ENCODE measurements at places on chromosomes 7 and 10.

DNA sequence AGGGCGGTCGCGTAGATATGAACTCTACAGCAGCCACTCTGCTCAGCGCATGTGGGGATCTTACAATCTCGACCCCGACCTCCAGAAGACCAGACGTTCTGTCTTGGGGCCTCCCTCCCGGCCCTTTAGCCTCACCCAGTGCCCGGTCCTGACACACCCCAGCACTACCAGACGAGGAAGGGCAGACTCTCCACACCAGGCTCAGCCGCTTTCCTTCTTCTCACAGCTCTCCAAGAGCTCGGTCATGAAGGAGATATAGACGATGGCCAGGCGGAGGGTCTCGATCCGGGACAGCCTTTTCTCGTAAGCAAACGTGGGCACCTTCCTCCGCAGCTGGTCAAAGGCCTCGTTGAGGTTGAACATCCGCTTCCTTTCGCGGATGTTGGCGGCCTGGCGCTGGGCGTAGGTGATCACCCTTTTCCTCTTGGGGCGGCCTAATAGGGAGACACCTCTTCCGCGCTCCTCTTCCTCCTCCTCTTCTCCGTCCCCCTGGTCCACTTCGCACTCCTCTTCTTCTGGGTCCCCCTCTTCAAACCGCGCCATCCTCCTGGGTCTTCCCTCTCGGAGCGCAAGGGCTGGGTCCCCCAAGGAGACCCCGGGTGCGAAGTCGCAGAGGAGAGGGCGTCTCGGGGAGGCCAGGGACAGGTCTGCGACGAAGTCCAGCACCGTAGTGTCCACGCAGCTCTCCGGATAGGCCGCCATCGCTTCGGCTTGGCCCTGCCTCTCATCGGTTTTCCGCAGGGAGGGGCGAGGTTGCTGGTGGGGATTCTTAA is at the start of gene FERD3L:
Gene FERD3L, minus strand, starts transcription at position 761 of the 773 bp plus-strand sequence. Its CDS starts 59 bp downstream, at position 702.
- DNase-seq = no peak

GRCh38 chr7:142463401-142463850 is 205.6 kb upstream of the PRSS58 start:
- peak; percentile 50 for DNase-seq

DNA sequence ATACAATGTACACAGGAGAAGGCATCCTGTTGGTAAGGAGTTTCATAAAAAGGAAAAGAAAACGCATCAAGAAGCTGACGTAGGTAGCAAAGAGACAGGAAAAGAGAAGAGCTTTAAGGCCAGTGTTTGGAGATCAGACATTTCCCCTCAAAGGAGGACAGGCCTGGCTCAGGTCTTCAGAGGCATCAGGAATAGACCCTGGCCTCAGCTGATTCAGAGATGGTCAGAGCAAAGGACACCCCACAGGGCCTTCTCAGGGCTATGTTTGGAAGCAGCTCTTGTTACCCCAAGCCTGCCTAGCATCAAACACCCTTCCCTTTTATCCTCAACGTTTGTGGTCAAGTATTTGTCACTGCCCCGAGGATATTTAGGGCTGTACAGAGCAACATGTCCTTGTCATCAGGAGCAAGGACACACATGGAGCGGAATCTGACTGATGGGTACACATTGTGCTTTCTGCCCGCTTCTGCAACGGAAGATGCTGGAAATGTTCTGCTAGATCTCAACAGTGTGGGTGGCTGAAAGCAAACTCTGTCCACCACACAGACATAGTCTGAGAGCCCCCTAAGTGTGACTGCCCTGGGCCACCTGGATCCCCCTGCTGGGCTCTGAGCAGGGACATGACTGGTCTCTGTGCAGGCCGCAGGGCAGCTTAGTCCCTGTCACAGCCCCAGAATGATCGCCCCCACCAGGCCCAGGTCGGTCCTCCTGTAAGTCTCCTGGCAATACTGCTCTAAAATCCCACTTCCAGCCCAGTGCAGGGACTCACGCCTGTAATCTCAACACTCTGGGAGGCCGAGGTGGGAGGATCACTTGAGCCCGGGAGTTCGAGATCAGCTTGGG is 1.0 kb upstream of the ZDHHC4 start:
- no peak for DNase-seq

GRCh38 chr10:114914560-114914959 is 23.4 kb upstream of the TRUB1 start:
- no peak for DNase-seq

GRCh38 chr10:130265542-130265941 is 129.4 kb downstream of the GLRX3 start:
- no peak for DNase-seq

DNA sequence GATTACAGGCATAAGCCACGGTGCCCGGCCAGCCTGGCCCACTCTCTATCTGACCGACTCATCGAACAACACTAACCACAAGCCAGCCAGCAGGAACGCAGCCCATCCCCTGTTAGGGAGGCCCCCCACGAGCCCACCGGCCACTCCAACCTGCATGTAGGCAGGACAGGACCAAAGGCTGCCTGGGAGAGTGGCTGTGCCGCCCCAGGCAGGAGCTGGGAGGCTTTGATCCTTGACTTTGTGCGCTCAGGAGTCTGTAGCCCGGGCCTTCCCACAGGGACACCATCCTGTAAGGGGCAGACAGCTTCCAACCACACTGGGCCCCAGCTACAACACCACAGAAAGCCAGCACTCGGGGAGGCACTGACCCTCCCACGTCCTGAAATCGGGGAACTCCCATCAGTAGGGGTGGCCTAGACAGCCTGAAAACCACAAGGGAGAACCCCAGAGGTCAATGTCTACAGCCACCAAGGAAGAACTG is 29.4 kb downstream of the GRID1 start:
- no peak for DNase-seq

DNA sequence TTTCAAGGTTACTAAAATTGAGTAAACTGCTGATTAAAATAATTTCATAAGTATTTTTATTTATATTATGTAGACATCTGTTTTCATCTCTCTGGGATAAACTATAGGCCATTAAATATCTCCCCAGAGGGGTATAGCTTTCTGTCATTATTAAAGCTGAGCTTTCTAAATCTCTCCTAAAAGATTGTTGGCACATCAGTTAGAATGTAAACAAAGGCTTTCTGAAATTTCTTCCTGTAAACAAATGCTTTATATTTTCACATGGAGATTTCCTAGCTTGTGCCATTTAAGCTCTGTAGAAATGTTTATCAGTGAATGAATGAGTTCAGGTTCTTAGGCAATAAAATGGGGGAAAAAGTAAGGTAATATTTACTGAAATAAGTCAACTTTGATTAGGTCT is 35.7 kb downstream of the PPP1R9A start:
- DNase-seq = peak; percentile 3

DNA sequence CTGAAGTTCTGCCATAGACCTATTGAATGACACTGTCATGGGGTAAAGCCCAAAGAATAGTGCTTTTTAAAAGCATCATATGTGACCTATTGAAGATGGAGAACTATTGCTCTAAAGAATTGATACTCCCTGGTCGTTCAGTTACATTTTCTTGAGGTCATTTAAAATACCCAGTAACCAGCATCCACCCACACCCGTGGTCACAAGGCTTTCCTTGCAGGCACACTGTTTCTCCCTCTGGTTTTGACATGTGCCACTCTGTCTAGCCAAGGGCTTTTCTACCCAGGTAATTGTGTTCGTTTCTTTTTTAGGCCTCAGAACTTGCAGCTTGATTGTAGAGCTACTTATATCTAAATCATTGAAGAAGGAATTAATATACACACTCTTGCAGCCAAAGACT is 68.3 kb upstream of the LYZL2 start:
- DNase-seq = no peak

DNA sequence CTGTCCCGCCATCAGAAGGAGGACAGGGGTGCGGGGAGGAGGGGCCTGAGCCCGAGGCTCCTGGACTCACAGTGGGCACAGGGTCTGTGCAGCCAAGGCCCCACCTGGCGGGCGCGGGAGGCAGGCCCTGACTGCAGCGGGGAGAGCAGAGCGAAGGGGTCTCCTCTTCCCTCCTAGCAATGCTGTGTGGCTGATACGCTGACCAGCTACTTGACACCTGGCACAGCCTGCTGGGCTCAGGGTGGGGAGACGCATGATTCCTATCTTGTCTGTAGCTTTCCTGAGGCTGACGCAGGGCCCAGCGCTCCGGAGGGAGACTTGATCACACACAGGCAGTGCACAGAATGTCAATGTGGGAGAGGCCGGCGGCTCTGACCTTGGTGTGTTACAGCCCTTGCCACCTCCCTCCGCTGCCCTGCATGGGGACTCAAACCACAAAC is 174.9 kb downstream of the ELFN1 start:
- DNase-seq = no peak

- DNase-seq = peak; percentile 7
Observed at GRCh38 chr7:121212036-121212435, 116.8 kb upstream of the WNT16 start.

DNA sequence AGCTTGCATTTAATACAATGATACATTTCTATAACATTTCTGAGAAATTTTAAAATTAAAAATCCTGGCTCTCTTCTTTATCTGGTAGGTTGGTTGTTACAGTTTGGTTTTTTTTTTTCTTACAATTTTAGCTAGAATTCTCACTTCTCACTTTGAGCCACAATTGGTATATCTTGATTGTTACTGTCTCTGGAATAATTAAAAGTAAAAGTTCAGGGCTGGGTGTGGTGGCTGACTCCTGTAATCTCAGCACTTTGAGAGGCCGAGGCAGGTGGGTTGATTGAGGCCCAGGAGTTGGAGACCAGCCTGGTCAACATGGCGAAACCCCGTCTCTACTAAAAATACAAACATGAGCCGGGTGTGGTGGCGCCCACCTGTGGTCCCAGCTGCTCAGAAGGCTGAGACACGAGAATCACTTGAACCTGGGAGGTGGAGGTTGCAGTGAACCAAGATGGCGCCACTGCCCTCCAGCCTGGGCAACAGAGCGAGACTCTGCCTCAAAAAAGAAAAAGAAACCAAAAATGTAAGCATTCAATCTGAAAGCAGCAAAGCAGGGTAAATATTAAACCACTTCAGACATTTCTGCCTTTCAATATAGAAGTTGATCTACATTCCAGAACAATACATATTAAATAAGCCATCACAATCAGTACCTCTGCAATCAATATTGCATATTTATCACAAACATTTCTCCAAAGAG is 88.6 kb upstream of the PFKP start:
- DNase-seq = no peak

DNA sequence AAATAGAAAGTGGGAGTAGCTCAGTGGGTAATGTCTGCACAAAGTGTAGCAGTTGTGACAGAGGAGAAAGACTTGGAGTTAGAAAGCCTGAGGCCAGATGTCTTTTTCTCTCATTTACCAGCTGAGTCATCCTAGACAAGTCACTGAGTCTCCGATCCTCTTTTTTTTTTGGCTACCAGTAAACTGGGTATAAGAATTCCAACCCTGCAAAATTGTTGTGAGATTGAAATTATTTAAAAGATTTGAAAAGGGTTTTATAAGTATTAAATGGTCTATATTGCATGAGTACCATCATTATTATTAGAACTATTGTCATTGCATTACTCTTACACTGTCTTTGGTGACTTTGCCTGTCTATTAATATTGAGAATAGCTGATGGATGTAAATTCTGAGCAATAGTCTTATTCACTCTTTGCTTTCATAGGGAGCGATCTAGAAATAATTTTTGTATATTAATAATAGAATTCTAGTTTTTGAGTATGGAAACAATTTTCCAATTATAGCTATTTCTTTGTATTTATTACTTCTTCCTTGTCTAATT is 74.0 kb downstream of the ARID5B start:
- DNase-seq = peak; percentile 81

DNA sequence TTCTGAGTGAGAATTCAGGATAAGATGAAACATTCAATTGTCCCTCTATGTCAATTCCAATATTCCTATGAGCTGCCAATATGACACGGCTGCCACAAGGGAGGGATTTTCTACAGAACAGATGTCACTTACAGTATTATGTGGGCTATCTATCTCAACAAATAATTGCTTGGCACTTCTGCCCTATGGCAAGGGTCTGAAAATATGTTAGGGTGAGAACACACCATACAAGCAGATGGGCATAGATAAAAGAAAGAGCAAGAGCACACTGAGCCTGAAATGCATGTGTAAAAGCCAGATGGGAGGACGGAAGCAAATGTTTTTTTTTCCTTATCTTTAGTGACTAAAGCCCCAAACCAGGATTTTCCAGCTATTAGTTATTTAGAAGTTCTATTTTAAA is 70.1 kb upstream of the TFEC start:
- no peak for DNase-seq

DNA sequence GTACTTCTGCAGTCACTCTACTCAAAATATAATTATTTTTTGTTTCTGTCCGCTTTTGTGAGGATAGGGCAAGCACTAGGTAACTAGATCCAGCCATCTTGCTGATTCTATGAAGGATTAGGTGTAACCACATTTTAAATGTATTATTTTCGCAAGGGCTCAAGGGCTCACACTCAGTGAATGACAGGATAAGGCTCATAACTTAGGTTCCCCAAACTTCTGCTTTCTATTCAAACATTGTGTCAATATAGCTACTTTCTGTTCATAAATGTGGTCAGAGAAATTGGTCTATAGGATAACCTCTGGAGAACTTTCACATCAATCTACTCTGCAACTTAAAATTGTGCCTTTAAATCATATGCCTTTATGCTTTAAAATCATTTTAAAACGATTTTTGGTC is 1141.2 kb downstream of the SORCS1 start:
- no peak for DNase-seq

GRCh38 chr7:113339661-113340060 is 221.3 kb upstream of the SMIM30 start:
- DNase-seq = no peak

- no peak for DNase-seq
Observed at GRCh38 chr10:49478819-49479218, 60.1 kb downstream of the ERCC6 start.

DNA sequence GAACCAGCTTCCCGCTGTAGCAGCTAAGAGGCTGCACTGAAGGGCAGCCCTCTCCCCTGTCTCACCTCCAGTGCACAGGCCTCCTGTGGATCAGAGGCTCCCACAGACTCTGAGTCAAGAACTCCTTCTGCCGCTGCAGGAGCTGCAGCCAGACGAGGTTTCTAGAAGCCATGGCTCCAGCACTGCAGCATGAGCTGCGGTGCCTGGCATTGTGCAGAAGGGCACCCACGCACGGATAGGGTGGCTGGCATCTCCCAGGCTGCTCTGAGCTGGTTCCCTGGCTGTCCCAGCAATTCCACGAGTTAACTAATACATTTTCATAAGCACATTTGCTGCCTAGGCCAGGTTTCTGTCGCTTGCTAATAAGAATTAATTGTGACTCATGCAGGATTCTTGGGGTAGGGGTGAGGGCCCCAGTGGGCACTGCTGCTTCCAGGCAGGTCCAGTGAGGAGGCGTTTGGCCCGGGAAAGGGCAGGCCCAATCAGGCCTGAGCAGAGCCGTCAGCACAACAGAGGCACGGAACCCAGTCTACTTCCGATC is 594.2 kb downstream of the DNAJB6 start:
- DNase-seq = no peak

GRCh38 chr10:102596506-102596971 is 47.7 kb upstream of the TRIM8 start:
- no peak for DNase-seq

DNA sequence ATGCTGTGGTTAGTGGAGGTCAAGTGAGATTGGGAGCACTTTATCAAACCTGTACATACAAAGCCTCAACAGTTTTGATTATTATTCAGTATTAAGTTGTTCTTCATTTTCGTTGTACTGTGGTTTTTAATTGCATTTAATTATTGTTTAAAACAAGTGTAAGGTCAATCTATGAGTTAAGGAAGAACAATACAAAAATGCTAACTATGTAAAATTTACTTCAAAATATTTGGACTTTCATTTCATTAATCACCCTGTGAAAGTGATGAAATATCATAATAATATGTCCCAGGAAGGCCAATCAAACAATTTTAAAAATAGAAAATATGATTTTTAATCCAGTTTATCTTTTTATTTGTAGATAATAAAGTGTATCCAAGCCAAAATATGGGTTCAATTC is 13.6 kb upstream of the NDUFA5 start:
- DNase-seq = no peak

GRCh38 chr10:131444862-131445461 is 133.4 kb upstream of the TCERG1L start:
- DNase-seq = no peak
